ENCODE measurements at places on chromosomes 2 and 18.

GRCh38 chr2:217186668-217187159 lies 326.9 kb upstream of the TNP1 start:
- no peak for DNase-seq

DNA sequence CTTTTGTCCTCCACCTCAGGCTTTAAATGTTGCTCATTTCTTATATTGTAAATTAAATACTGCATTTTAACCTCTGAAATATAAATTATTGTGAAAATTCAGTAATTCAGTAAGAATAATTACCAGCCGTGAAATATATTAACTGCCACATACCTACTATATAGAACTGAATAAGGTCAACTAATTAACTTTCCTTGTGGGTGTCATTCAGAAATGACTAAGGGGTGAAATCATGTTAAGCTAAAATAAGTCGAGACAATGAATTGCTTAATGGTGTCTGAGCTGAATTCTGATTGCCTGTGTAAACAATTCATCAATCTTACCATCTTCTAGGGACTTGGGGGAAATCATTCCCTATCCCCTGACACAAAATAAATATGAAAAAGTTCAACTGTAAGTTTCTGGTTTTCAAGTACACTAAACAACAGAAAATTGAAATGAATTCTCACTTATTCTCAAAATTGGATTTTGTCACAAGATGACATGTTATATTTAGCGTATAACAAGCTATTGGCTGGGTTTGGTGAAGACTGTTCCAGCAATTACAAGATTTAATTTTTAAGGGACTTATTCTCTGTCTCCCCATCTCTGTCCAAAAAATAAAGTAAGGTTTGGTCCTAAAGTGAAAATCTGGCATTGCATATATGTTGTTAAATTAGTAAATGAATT lies 255.1 kb downstream of the METTL4 start:
- no peak for DNase-seq

GRCh38 chr2:208334230-208334629 lies 68.2 kb downstream of the PIKFYVE start:
- no peak for DNase-seq

DNA sequence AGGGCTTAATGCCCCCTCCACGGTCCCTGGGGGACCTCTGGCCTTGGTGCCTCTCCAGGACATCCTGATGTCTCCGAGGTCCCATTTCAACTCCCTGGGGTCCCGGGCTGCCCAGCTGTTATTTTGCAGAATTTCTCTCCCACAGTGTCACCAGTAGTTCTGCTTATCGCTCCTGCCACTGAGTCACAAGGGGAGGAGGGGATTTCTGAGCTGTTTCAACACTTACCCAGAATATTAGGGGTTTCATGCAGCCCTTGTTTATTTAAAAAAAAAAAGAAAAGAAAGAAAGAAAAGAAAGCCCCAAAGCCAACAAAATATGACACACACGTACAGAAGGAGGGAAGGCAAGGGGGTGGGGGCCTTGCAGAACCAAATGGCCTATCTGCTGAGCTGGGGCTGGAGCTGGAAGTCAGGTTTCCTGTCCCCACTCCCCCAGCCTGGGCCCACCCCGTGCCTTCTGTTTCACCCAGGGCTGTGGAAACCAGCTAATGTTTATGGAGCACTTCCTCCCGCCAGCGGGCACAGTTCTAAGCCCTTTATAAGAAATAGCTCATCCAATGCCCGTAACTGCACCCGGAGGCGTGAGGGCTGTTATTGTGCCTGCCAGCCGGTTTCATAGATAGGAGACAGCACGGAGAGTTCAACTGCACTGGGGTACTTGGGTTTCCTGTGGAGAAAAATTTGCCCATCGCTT lies 8.4 kb upstream of the ARID5A start:
- no peak for DNase-seq

- no peak for DNase-seq
Measured at GRCh38 chr2:55236992-55237543, 4.6 kb downstream of the RPS27A start.

GRCh38 chr2:58686776-58687175 lies 445.7 kb upstream of the FANCL start:
- DNase-seq, result no peak

DNA sequence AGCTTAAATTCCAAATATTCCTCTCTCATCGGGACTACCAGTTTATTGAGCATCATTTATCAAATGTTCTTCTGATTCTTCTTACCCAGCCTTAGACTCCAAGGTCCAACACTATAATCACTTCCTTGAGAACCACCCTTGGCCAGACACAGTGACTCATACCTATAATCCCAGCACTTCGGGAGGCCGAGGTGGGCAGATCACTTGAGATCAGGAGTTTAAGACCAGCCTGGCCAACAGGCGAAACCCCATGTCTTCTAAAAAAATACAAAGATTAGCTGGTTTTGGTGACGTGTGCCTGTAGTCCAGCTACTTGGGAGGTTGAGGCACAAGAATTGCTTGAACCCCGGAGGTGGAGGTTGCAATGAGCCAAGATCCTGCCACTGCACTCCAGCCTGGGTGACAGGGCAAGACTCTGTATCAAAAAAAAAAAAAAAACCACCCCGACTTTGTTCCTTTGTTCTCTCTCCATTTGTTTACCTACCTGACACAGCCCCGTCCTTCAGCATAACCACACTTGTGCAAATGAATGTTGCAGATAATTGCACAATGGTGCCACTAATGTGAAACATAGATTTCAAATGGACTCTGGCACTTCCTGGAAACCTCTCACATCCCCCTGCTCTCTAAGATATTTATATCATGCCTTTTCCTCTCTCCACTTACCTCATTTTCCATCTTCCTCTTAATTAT lies 38.9 kb upstream of the LPIN2 start:
- DNase-seq, result peak; percentile 86

Data from LoVo (cell line).